Fibroblast of pulmonary artery (primary cell): ENCODE measurements at places on chromosomes 2 and 18.

GRCh38 chr2:8202132-8202531 lies 479.7 kb upstream of the ID2 start:
- no peak for DNase-seq

DNA sequence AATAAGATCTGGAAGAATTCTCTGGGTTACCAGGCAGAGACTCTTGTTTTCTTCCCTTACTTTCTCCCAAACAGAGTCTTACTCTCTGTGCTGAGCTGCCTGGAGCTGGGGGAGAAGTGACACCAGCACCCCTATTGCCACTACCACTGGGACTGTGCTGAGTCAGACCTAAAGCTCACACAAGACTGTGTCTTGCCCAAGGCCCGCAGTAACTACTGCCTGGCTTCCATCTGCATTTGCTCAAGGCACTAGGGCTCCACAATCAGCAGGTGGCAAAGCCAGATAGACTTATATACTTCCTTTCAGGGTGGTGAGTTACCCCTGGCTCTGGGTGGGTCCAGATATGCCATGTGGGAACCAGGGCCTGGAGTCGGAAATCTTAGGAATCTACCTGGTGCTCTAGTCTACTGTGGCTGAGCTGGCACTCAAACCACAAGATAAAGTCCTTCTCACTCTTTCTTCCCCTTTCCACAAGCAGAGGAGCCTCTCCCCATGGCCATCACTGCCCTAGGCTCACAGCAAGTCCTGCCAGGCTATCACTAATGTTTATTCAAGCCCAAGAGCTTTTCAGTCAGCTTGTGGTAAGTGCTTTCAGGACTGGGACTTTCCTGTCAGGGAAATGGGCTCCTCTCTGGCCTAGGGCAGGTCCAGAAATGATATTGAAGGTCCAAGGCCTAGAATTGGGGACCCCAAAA lies 27.6 kb upstream of the SERPINB2 start:
- no peak for DNase-seq

- no peak for DNase-seq
Observed at GRCh38 chr2:1658394-1659151, 85.7 kb downstream of the PXDN start.

DNA sequence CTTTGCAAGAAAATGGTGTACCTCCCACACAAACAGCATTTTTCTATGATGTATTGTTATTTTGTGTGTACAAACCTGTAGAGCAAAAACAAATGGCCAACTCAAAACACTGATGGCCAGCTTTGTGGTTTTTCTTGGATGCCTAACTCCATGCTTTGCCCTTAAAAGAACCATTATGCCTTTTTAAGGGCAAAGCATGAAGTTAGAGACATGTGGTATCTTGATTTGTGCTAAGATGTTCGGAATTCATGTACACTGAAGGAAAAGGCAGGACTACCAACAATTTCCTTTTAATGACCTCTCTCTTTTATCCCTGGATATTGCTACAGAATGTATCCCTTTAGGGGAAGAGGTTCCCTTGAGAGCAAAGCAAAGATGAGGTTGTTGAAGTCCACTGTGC lies 273.6 kb downstream of the SCG2 start:
- no peak for DNase-seq

GRCh38 chr2:102313471-102313870 lies 2.1 kb downstream of the IL1RL1 start:
- DNase-seq: no peak

DNA sequence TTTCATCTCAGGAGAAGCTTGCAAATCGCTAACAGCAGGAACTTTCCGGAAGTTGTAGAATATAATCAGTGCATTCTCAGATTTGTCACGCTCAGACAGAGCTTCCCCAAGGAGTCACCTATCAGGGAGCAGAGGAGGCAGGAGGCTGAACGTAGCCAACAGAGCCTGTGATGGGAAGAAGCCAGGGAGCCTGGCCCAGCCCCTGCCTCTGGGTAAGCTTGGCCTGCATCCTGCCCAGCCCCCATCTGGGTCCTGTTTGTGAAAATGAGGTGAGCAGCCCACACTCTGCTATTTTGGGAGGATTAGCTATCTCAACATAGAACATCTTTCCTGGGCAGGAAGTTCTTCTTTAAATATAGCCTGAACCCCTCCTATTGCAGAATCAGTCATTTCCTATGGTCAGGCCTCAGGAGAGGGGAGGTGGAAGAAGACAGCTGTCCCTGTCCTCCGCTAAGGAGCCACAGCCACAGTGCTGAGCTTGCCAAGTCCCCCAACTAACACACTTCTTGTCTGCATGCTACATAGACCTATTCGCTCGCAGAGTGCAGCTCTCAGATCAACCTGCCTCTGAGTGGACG lies 19.2 kb upstream of the PKDCC start:
- DNase-seq: peak; percentile 52

- peak; percentile 77 for DNase-seq
Observed at GRCh38 chr18:47772374-47773248, 157.8 kb downstream of the SMAD2 start.

DNA sequence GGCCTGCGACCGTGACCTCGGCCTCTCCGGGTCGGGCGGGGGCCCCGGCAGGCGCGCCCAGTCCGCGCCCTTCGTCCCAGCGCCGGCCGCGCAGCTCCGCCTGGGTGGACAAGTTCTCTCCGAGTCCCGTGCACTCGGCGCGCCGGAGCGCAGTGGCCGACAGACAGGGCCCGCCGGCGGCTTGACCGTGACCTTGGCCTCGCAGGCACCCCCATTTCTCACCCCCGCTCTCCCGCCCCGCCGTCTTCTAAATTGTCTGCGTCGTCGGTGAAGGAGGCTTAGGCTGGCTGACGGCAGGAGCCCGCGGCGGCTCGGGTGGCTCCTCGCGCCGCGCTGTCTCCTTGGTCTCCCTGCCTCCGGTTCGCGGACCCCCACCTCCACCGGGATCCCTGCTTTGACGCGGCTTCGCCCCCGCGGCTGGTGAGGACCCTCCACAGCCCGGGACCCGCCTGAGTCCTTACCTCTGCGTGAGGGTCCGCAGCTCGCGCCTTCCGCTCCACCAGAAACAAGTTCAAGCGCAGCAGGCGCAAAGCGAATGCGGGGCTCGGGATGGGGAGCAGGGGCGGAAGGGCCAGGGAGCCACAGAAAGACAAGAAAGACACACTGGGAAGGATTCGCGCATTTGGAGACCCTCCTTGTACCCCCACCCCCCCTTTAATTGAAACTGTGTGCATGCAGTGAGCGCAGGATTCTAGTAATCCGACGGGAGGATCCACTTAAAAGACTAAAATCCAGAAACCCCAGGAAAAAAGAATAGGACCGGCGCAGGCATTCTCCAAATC lies 4.0 kb downstream of the PTGR3 start:
- DNase-seq: no peak

GRCh38 chr2:52862801-52863200 lies 904.8 kb upstream of the CHAC2 start:
- peak; percentile 45 for DNase-seq

- peak; percentile 41 for DNase-seq
Observed at GRCh38 chr2:166170356-166170755, 42.5 kb upstream of the SCN1A start.

DNA sequence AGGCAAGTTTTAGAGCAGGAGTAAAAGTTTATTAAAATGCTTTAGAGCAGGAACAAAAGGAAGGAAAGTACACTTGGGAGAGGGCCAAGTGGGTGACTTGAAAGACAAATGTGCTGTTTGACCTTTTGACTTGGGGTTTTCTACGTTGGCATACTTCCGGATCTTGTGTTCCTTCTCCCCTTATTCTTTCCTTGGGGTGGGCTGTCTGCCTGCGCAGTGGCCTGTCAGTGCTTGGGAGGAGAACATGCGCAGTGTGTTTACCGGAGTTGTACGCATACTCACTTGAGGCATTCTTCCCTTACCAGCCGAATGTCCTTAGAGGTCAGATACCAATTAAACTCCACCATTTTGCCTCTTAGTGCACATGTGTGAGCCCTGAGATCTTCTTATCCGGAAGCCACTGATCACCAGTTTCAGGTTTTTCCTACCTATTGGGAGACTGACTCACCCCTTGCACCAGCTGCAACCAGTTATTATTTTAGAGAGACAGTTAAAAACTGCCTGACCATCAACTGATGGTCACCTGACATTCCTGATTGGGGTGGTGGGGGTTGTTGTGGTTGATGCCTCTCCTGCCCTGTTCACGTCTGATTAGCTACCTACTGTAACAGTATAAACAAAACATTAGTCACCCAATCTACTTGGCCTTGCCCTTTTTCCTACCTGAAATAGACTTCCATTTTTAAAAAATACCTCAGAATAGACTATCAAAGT lies 67.5 kb downstream of the NYAP2 start:
- no peak for DNase-seq

GRCh38 chr18:12599966-12600365 lies 57.9 kb downstream of the SPIRE1 start:
- DNase-seq: no peak

- DNase-seq: no peak
Observed at GRCh38 chr2:30148850-30149249, 2.0 kb downstream of the YPEL5 start.

DNA sequence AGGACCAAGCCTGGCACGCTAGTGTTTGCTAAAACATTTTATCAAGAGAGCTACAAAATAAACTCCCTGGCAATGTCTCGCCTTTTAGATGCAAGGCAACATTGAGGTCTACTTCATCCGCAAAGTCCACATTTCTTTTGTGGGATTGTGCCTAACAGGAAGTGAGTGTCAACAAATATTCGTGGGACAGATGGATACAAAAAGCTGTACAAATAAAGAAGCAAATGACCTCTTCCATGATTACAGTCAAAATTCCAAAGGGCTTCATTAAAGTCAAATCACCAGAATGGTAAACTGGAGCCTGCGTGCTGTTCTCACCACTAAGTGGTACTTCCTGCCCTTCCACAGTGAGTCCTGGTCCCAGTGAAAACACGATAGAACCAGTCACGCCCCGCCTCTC lies 40.4 kb downstream of the L3MBTL4 start:
- no peak for DNase-seq

DNA sequence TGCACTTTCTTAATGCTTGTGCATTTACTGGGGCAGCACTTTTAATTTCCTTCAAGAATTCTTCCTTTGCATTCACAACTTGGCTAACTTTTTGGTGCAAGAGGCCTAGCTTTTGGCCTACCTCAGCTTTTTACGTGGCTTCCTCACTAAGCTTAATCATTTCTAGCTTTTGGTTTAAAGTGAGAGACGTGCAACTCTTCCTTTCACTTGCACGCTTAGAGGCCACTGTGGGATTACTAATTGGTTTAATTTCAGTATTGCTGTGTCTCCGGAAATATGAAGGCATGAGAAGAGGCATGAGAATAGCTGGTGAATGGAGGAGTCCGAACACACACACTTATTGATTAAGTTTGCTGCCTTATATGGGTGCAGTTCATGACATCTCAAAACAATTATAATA lies 354.1 kb downstream of the DLGAP1 start:
- DNase-seq: no peak

GRCh38 chr18:62663731-62664336 lies 51.5 kb upstream of the PHLPP1 start:
- DNase-seq: peak; percentile 26

GRCh38 chr2:178829981-178830380 lies 22.8 kb upstream of the TTN start:
- no peak for DNase-seq

DNA sequence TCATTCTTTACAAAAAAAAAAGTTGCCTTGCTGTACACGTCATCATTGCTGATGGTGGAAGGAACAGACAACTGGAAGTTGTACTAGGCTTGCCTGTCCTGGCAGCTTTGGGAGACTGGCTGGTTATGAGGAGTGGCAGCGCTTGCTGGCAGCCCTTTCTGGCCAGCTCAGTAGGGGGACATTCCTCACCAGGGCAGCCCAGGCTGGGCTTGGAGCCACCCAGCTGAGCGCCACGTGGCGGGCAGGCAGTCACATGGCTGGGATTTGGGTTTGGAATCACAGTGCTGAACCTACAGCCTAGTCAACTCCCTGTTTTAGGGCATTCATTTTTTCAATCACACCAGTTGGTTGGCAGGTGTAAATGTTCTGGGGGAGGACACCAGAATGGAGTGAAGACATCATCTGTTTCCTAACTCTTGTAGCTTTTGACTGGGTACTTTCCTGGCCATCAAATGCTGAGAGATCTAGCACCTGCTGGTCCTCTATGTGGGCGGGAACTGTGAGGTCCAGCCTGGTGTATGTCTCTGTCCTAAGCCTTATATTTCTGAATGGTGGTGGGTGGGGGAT lies 139.3 kb downstream of the SETBP1 start:
- DNase-seq: no peak
